ENCODE measurements at places on chromosomes 6 and 20.

DNA sequence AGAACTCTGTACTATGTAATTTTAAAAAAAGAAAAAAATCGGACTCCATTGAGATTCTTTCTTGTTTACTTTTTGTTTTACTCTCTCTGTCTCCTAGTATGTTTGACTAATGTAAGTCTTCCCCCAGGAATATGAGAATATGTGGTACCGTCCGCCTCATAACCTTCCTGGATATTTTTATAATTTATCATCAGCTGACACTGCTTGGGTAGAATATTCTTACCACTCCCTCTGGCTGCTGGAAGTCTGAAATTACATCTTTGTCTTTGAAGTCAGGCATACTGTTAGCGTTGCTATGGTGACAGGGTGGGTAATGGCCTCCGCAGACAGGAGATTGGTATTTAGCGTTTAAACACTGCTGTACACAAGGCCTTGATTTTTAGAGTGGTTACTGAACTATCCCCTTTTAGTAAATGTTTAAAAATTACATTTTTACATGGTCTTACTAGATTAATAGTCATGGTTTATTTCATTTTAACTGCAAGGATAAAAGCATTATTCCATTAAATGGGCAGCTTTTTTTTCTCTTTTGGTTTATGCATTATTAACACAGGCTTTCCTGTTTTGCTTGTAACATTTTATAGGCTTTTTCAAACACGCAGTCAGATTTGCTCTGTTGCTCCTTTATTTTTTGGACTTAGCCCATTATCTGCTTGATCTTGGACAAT lies 176.4 kb downstream of the ARID1B start:
- DNase-seq: peak; percentile 65

GRCh38 chr6:45566882-45567281 lies 189.1 kb upstream of the SUPT3H start:
- DNase-seq: no peak

- DNase-seq: no peak
Observed at GRCh38 chr6:95544517-95545225, 32.7 kb upstream of the MANEA start.

DNA sequence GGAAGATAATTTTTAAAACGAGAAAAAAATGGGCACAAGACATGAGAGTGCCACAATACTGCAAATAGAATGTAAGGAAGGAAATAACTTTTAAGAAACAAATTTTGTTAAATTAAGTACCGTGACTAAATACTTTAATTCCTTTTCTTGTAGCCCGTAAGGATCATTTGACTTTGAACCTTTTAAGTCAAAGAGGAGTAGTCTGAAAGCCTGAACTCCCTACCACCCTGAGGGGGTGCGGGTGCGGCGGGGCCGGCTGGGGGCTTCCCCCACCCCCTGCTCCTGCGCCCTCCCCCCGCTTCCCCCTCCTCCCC lies 231 bp upstream of the PHACTR2 start:
- DNase-seq: no peak

- DNase-seq: no peak
Observed at GRCh38 chr20:57498425-57499400, 26.2 kb downstream of the CTCFL start.

DNA sequence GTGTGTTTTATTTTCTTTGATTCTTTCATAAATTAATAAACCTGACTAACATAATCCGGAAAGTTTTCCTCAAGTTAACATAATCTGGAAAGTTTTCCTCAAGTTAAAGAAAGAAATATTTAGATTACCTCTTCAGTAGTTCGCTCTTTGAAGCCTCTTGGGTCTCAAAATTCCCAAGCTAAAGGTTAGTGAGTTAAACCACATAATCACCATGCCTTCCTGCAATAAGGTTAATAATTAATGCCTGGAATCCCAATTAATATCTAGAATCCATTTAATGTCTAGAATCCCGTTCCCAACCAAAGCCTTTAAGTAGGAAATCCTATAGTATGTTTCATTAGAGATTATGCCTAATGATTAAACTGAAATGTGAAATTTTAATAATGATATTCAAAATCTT lies 12.9 kb downstream of the DCDC2 start:
- DNase-seq: no peak

- no peak for DNase-seq
Observed at GRCh38 chr6:128560966-128561365, 40.6 kb upstream of the PTPRK start.

GRCh38 chr6:119609865-119610264 lies 260.3 kb upstream of the MAN1A1 start:
- no peak for DNase-seq

- peak; percentile 60 for DNase-seq
Observed at GRCh38 chr20:54219751-54220426, 12.0 kb downstream of the PFDN4 start.

DNA sequence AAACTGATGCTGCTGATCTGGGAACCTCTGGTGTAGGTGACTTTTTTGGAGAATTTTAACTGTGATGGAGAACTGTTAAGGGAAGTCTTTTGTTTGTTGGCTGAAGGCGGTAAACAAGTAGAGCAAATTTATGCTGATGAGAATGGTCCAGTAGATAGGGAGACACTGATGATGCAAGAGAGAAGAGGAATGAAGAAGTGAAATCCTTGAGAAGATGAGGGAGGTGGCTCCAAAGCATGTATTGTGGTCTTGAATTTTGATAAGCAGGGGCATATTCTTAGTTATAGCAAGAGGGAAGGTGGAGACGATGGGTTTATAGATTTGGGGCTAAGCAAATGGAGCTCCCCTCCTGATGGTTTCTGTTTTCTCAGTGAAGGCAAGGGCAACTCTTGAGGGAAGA lies 22.0 kb downstream of the MAPK14 start:
- DNase-seq: no peak

DNA sequence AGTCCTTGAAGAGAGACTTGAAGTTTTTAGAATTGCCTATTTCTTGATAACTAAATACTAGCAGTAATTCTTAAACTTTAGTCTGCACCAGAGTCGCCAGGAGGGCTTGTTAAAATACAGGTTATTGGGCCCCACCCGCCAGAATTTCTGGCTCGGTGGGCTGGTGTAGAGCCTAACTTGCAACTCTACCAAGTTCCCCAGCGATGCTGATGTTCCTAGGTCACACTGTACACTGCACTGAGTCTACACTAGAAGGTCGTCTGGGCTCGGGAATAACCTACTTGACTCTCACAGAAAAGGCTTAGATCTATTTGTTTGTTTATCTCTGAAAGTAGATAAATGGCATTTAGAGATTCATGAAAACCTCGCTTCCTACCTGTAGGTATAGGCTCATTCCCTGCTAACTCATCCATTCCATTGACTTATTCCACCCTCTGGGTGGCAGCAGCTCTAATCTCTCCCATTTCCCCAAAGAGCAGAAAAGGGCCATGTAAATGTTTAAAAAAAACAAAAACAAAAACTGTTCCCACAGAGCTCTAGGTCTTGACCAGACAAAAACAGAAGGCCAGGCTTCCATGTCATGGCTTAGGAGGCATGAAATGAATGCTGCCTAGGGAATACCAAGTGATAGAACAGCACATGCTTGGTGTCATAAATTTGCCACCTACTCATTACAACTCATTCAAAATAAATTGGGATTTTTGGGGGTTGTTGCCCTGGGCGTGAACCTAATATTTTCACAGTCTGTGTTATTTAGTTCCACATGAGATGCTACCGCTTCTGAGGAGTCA lies 292.1 kb downstream of the ADGB start:
- DNase-seq: no peak

DNA sequence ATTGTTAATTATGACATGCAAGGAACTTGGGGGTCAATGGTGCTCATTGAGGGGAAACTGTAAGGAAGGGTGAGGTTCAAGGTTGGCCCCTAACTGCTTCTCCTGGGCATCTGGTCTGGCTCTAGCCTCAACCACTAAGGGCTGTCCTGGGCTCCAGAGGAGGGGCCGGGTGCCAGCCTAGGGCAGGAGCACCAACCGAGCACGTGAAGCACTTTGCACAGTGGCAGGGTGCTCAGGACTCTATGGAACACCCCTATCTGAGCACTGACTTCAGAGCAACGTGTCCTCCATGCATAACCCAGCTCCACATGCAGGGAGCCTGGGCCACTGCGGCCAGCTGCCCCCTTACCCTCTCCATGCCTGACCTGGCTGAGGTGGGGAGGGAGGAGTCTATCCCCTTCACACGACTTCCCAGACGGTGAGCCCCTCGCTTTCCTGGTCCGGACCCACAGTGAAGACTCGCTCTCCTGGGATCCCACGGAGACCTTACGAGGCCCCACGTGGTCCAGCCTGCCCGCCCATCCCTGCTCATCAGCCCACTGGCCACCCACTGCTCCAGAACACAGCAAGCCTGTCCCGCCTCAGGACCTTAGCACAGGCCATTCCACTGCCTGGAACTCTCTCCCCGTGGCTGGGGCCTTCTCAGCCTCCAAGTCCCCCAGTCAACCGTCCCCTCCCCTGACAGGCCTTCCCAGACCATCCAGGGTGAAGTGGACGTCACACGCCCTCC lies 40.8 kb upstream of the STX16 start:
- DNase-seq: no peak

- DNase-seq: no peak
Observed at GRCh38 chr6:2589171-2589661, 161.5 kb downstream of the MYLK4 start.

DNA sequence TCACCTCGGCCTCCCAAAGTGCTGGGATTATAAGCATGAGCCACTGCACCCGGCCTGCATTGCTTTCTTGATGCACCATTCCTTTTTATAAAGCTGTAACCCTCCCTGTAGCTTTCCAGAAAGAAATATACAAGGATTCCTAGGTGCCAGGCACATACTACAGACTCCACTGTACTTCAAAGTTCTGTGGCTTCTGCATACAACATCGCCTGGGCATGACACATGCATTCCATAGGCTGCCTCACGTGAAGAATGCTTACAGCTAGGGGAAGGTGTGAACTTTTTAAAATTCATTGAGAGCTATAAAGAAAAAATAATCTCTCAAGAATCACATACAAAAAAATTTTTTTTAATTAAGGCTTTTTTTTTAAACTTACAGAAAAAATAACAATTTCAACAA lies 50.2 kb downstream of the TRAM2 start:
- DNase-seq: no peak

- DNase-seq: no peak
Observed at GRCh38 chr6:80594461-80594860, 488.0 kb downstream of the BCKDHB start.

DNA sequence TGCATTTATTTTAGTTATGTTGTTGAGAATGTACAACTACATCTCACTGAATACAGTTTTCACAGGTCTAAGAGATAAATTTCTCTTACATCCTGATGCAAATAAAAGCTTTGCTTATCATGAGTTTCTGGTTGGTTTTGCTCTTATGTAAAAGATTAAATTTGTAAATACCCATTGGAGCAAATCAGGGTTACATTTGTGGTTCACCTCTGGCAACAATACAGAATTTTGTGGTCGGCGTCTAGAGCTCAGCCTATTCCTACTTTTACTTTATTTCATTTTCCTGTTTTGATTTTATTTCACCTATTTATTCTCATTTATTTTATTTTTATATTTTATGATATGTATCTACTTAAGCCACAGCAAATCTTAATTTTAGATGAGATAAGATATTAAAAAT lies 271.9 kb upstream of the MARCKS start:
- no peak for DNase-seq

GRCh38 chr20:48717680-48718223 lies 110.0 kb downstream of the PREX1 start:
- no peak for DNase-seq

GRCh38 chr20:9253006-9253539 lies 184.2 kb downstream of the PLCB4 start:
- no peak for DNase-seq

DNA sequence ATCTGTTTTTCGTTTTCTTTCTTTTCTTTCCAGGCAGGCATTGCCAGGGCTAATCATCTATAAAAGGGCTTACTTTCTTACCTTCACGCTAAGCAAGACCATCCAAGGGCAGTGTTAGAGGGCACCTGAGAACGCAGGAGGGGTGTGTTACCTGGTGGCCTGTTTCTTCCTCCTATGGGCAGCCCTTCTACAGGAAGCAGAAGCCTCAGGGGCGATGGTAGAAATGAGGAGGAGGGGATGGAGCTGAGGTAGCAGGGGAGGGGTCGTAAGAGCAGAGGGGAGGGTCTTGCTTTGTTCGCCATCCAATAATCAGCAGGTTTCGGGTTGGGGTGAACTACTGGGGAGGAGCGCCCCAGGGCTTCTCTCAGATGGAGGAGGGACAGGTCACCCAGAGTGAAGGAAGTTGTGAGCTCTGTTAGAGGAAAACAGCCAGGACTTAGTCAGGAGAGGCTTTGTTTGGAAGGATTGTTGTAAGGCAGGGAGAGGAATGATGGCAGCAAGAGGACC lies 1.5 kb upstream of the CCR6 start:
- no peak for DNase-seq

GRCh38 chr6:1110941-1111349 lies 201.0 kb upstream of the FOXQ1 start:
- DNase-seq: no peak

DNA sequence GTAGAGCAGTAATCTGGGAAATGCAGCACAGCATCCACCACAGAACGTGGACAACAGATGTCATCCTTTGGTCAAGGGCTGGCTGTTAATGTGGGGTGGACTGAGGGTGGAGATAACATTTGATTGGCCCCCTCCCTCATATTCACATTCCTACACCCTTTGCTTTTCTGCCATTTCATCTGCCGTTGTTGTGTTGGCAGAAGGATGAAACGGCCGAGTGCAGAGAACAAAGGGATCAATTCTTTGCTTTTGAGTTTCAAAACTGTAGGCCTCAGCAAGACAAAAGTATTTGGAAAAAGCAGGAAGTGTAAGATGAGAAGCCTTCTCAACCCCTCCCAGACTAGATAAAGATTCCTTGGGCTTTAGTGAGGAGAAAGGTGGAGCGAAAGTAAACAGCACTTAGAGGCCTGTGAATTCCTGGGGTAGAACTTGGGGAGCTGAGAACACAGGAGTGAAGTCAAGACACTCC lies 74.2 kb upstream of the PHIP start:
- no peak for DNase-seq

GRCh38 chr6:77181749-77182148 lies 281.5 kb downstream of the HTR1B start:
- no peak for DNase-seq

DNA sequence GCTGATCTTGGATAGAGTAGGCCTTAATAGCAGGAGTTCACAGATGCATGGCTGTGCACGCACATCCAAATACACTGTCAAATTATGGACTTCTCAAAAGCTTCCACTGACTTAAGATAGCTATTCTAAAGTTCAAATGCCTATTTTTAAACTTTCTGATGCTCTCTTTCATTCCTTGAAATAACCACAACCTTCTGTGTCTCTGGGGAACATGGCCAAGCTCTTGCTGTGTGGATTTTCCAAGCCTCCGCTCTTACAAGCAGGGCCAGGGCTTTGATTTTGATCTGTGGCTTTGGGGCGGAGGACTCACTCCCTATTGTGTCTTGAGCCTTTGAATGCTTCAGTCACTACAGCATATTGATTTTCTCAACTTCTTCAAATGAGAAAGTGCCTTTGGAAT lies 35.7 kb upstream of the SNRPB2 start:
- DNase-seq: no peak

GRCh38 chr6:152085451-152085921 lies 278.0 kb downstream of the ESR1 start:
- no peak for DNase-seq

DNA sequence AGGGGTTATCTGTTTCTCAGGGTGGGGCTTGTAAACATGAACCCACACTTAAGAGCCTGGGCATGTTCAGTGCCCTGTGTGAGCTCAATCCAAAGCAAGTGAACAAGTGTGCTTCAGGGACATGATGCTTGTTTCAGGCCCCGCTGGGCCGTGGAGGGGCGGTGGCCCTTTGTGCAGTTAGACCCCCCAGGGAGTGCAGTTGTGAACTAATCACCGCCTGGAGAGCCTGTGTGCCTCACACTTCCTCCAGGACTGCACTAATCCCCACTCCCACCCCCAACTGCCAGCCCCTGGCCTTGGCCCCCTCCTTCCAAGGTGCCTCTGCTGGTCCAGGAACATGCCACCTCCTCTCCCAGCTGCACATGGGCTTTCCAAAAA lies 58.1 kb downstream of the RREB1 start:
- no peak for DNase-seq
